ENCODE measurements at places on chromosomes 1 and 21.

DNA sequence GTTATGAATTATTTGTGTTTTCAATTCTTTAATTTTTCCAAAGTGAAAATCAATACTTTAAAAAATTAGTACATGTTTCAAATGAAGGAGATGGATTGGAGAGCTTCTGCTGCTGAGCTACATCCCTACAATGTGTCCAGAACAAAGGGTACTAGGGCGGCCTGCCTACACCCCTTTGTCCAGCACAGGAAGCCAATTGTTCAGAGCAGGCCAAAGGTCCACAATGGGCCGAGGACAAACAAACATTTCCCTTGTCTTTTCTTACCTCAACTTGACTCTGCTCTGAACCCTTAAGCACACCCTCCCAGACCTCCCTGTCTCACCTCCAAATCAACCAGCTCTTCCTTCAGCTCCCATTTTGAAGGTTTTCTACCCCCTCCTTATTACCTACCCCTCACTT is 39.4 kb upstream of the CAMK1G start:
- no peak for DNase-seq

DNA sequence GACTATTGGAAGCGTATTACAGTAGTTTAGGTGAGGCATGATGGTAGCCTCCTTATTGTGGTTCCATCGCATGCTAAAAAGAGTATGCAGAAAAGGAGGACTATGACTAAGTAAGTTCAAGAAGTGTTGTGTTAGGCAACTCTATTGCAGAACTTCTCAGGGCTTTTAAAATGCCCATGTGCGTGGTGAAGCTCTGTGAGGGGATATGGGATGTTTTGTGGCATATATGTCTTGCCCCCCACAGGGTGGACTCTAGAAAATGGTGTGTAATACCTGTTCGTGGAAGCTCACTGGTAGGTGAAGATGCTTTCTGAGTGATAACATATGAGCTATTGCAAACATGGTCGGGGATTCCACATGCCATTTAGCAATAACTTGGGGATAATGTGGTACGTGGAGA is 31.7 kb downstream of the MAN1A2 start:
- DNase-seq, result no peak

DNA sequence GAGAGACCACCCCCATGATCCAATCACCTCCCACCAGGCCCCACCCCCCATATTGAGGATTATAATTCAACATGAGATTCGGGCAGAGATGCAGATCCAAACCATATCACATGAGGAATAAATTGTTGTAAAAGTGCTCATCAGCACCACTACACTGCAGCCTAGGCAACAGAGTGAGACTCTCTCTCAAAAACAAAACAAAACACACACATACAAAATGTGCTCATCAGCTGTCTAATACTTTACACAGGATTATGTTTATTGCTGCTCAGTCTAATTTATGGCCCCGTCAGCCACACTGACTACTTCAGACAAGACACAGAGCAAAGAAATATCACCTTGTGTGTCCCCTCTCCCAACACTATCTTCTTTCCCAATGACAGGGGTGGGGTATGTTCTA is 72.9 kb upstream of the PPM1J start:
- DNase-seq, result no peak

DNA sequence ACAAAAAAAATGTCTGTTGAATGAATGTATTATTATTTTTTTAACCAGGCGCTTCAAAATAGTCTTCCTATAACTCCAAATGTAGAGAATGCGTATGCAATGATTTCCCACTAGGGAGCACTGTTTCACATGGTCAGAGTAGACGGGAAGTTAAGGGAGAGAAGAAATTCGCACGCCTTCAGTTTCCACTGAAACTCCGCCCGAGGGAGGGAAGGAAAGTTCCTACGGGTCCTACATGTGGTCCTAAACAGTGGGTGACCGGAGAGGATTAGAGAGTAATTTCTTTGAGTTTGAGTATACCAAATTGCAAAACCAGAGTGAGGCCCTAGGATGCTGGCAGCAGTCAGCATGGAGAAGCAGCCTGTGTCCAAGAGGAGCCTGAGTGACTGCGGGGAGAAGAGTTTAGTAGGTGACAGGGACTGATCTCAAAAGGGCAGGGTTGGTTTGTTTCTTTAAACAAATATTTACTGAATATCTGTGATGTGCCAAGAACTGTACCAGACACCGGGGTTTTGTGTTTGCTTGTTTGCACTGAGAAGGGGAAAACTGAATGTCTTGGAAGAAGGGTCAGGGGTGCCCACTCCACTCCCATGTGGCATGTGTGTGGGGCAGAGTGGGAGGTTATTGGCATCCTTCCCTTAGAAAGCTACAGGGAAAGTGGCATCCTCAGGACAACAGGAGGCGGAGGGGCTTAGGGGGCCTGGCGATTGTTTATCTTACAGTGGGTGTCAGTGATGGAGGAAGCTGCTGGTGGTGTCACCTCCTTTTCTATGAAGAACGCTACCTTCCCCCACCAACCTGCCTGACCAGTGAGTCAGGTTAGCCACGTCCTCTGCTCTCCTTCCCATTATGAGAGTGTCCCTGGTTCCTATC is 22.8 kb downstream of the RNU5D-1 start:
- DNase-seq, result no peak

DNA sequence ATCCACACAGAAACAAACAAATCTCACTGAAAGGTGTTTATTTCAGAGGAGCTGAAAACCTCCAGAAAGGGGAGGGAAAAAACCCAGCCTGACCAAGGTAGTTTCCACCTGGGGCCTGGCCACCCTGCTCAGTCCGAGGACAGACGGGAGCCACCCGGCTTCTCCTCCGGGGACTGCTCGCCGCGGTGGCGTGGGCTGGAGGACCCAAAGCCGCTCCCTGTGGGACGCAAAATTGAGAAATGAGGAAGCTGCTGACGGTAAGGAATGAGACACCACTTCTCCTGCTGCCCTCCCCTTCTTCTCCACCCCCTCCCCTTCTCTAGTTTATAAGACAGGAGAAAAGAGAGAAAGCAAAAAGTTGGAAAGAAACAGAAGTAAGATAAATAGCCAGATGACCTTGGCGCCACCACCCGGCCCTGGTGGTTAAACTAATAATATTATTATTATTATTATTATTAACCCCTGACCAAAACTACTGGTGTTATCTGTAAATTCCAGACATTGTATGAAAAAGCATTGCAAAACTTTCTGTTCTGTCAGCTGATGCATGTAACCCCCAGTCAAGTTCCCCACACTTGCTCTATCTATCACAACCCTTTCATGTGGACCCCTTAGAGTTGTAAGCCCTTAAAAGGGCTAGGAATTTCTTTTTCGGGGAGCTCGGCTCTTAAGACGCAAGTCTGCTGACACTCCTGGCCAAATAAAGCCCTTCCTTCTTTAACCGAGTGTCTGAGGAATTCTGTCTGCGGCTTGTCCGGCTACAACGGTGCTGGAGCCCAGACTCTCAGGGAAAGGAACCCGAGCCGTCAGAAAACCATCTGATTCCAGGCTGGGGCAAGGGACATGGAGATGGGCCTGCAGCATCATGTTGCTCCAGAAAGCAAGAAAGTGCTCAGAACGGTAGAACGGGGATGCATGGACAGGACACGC is 12.5 kb downstream of the ITGB2 start:
- no peak for DNase-seq

GRCh38 chr1:81327743-81328142 is 473.0 kb upstream of the ADGRL2 start:
- no peak for DNase-seq

GRCh38 chr21:45417951-45418300 is 13.0 kb downstream of the COL18A1 start:
- DNase-seq, result no peak

DNA sequence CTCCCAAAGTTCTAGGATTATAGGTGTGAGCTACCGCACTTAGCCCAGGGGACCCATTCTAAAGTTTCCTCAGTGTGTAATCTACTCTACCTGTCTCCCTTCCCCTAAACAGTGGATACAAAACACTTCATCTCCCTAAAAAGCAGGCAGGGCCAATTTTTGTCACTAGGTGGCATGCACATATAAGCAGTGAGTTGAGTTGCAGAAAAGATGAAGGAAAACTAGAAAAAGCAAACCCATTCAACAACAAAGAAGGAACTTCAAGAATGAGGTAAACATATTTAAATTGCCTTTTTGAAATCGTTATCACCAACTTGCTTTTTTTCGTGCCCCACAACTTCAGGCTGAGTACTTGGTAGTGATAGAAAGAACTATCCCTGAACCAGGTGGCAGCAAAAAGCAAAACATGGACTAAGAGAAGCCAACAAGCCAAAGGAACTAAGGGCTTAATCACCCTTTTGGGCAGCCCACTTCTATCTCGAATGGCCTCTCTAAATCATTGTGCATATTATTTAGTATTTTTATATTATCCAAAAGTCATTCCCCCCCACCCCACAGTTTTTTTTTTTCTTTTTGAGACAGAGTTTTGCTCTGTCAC is 19.7 kb upstream of the ALDH9A1 start:
- DNase-seq, result no peak

DNA sequence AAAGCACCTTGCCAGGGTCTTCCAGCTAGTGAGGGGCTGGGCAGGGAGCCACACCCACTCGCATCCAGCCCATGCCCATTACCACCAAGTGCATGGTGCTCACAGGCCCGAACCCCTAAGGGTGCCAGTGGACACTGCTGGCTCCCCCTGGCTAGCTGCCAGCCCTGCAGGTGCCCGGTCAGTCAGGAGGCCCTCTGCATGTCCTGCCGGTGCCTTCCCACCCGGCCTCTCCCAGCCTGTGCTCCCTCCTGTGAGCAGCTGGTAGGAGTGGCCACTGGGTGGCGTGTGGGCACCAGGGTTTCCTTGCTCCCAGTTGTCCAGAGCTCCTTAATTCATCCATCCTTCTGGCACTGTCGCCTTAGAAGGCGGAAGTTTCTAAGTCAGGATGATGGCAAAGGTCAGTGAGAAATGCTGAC is 33.4 kb downstream of the QSOX1 start:
- DNase-seq, result no peak

GRCh38 chr1:43312212-43312623 is 11.4 kb downstream of the TIE1 start:
- DNase-seq, result no peak

DNA sequence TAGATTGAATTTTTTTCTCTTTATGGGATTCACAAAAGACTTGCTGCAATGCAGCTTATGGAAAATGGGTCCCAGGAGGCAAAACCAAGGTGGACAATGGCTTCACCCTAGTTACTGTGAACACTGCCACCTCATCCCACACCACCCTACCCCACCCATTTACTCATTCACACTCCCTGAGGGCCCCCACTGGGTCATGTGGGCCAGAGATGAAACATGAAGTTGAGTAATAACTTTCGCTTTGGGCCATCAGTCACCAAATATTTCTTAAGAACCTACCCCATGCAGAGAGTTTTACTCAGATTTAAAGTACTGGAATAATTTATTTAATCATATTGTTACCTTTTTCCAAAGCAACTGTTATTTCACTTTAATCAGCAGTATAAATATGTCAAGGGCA is 191.8 kb downstream of the TPR start:
- DNase-seq, result peak; percentile 64

DNA sequence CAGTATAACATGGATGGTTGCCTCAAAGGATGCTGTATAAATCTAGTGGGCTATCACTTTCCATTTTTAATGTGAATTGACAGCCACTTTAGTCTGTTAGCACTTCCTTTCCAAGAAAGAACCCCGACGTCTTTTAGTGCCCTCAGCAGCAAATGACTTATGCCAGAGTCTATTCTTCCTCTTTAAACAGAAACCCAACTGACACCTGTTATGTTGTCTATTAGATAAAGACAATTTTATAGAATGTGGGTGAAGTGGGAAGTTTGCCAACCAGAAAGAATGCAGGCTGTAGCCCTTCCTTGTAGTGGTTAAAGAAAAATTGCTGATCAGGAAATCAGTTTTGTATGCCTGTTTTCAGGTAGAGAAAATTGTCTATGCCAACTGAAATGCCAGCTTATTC is 344.9 kb downstream of the ZNF326 start:
- DNase-seq, result no peak

DNA sequence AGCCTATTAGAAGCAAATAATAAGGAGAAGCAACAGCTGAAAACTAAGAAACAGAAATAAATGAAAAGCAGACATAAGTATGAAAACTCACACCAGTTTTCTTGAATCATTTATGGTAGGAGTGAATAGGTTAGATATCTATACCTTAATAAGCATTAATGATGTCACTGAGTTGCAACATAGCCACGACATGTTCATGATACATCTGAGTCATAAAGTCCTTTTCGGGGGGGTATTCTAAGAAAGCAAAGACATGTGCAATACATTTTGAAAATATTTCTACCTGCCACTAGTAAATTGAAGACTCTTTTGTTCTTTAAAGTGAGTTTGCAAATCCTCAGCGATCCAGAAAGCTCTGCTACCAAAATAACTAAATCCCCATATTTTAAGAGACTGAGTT is 7.2 kb downstream of the CD34 start:
- DNase-seq, result no peak

DNA sequence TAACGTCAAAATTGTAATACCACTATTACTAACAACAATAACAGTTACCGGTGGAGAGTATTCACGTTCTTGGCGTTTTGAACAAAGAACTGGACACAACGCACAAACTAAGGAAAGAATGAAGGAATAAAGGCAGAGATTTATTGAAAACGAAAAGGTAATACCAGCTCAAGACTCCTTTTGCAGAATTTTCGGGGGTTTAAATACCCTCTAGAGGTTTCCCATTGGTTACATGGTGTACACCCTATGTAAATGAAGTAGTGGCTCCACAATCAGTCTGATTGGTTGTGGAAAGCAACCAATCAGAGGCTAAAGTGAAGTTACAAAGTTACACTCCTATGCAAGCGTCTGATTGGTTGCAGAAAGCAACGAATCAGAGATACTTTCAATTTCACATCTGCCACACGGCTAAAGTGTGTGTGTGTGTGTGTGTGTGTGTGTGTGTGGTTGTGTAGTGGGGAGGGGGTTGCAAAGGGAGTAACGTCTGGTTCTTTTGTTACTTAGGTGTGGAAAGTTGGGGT is 1.1 kb upstream of the GTF2B start:
- DNase-seq, result no peak

DNA sequence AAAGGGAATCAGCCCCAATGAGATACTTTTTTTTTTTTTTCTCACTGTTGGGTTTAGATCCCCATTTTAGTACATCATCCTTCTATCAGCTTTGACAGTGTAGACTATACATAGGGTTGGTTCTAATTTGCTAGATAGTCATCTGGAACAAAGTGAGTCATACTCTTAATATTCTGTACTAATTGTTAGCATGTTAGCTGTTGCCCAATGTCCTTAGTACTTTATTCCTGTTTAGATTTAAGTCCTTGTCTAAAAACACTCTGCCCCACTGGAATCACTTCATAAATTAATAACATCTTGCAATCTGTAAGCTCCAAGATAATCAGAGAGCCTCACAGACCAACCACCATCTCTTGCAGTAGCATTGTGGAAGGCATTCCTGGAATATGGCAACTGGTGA is 209.8 kb upstream of the KIAA0040 start:
- no peak for DNase-seq

- DNase-seq, result no peak
Measured at GRCh38 chr1:36731226-36732014, 248.7 kb upstream of the CSF3R start.

GRCh38 chr1:201399352-201400126 is 415 bp upstream of the LAD1 start:
- no peak for DNase-seq

All from SK-N-MC (cell line).